ENCODE measurements at places on chromosomes 5 and 9. TPM values are rescaled to one million over a fixed set of nuclear protein-coding genes. Genes with fewer than 3 reads are reported as not detected.

Gene POLR3G
- 1.8 TPM for total RNA-seq

Gene IL4
- not detected for total RNA-seq

Gene PKD2L2
- total RNA-seq, result not detected

Gene PCDHGB7
- 22.8 TPM for total RNA-seq

Gene WDR38
- 22.5 TPM for total RNA-seq

Gene CORO2A
- total RNA-seq, result 0.95 TPM

Gene IL9
- total RNA-seq, result not detected

Gene PCDHGB1
- 3.7 TPM for total RNA-seq

Gene PCDHAC2
- total RNA-seq, result 0.82 TPM

Gene INSYN2B
- 2.6 TPM for total RNA-seq

Gene ARPC5L
- total RNA-seq, result 16.6 TPM

Gene PIP5K1B
- 0.97 TPM for total RNA-seq

Gene TAF11L13
- total RNA-seq, result not detected

Gene SKP1
- 464 TPM for total RNA-seq

Gene AHRR
- total RNA-seq, result 2.0 TPM

Gene RNF208
- total RNA-seq, result 5.2 TPM

Gene URM1
- total RNA-seq, result 20.5 TPM

Gene MZB1
- total RNA-seq, result 0.58 TPM

Gene PCDHGC5
- total RNA-seq, result 1.8 TPM

Gene LRRC14B
- total RNA-seq, result not detected

Gene SLC25A2
- not detected for total RNA-seq

Gene IL13
- not detected for total RNA-seq

Gene WWC1
- total RNA-seq, result 2.0 TPM

Gene STK32A
- 5.5 TPM for total RNA-seq

Gene CARD9
- 1.5 TPM for total RNA-seq

Gene SHB
- total RNA-seq, result 9.3 TPM

Gene SLC36A3
- not detected for total RNA-seq

Gene THG1L
- total RNA-seq, result 16.5 TPM

Gene TMEM232
- 3.3 TPM for total RNA-seq

Gene SPATA31E1
- total RNA-seq, result not detected

Gene SHISAL2B
- not detected for total RNA-seq

Gene NELFB
- total RNA-seq, result 44.5 TPM

Gene FOXI1
- total RNA-seq, result not detected

Gene DDX41
- total RNA-seq, result 84.6 TPM

Gene ROPN1L
- 4.1 TPM for total RNA-seq

Gene IFNA21
- not detected for total RNA-seq

Gene EMB
- 3.8 TPM for total RNA-seq

Gene NR4A3
- 71.0 TPM for total RNA-seq

Gene DCTN3
- total RNA-seq, result 74.5 TPM

Gene PCDHB10
- total RNA-seq, result 4.1 TPM

Gene PCDHGB6
- total RNA-seq, result 15.9 TPM

Gene GDA
- 0.08 TPM for total RNA-seq

Gene CCDC112
- 3.1 TPM for total RNA-seq

Gene RGS7BP
- 1.4 TPM for total RNA-seq

Gene CCL27
- total RNA-seq, result 0.48 TPM

Gene SH3GL2
- total RNA-seq, result 4.0 TPM

Gene PLAC8L1
- total RNA-seq, result 0.78 TPM

Gene SLC22A4
- total RNA-seq, result 6.6 TPM

Gene ZNF883
- total RNA-seq, result 3.2 TPM

Gene TMEM215
- 0.26 TPM for total RNA-seq

Gene COL5A1
- 28.1 TPM for total RNA-seq

Gene CERT1
- total RNA-seq, result 35.2 TPM

Gene LCN9
- total RNA-seq, result not detected

Measured in ovary (tissue), 10 donors.